H1 (cell line): ENCODE measurements at places on chromosomes 3 and 15. TPM values are rescaled to one million over a fixed set of nuclear protein-coding genes. Genes with fewer than 3 reads are reported as not detected.

DNA sequence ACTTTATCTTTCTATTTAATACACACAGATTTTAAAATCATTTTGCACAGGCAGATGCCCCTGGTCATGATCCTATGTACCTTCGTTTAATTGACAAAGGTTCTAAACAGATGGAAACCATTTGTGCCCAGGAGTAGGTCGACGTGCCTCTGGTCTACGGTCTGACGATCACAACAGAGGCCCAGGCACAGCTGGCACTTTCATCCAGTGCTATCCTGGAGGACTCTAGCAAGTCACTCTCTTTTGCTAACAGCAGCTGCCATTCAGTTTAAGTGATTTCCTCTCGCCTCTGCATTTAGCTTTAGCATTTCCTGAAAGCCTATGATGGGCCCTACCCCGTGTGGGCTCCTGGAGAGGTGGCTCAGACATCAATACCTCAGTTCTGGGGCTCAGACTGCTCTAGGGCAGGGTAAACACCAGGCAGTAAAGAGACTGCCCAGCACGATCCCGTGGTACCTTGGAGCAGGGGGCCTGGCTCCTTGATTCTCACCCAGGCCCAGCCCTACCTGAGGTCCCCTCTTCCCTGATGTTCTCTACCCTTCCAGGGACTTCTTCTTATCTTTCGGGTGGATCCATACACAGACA lies 83.2 kb upstream of the SNRPA1 start:
- DNase-seq = no peak

- DNase-seq = no peak
Measured at GRCh38 chr15:63244976-63245645, 32.3 kb upstream of the APH1B start.

DNA sequence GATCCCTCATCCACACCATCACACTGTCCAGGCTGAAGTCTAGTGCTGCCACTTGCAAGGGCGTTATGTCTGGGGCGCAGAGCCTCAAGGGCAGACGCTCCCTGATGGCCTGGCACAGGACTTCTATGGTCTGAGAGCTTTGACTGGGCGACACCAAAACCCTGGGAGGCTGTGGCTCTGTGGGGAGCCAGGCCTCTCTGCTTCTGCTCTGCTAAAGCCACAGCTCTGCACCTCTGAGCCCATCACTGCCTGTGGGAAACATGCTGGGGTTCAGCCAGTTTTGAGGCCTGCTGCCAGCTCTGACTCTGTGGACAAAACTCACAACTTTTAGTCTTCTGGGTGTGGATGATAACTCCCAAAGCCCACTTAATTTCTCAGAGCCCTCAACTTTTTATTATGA lies 6.3 kb upstream of the LCTL start:
- no peak for DNase-seq

DNA sequence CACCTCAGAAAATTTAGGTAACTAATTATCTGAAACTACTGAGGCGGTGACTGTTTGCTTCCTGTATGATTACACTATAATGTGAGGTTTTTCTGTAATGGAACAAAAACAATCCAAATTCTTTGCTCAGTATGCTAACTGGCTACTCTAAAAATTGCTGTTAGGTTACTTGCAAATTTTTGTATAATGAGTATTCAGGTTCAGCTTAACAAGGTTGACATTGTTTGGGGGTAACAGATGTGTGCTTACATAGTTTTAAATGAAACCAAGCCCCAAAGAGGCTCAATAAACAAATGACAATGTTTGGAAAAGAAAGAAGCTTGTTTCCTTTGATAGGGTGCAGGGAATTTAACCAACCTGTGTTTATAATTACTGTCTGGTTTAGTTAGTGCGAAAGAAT lies 414.5 kb upstream of the MDFIC2 start:
- DNase-seq = no peak

DNA sequence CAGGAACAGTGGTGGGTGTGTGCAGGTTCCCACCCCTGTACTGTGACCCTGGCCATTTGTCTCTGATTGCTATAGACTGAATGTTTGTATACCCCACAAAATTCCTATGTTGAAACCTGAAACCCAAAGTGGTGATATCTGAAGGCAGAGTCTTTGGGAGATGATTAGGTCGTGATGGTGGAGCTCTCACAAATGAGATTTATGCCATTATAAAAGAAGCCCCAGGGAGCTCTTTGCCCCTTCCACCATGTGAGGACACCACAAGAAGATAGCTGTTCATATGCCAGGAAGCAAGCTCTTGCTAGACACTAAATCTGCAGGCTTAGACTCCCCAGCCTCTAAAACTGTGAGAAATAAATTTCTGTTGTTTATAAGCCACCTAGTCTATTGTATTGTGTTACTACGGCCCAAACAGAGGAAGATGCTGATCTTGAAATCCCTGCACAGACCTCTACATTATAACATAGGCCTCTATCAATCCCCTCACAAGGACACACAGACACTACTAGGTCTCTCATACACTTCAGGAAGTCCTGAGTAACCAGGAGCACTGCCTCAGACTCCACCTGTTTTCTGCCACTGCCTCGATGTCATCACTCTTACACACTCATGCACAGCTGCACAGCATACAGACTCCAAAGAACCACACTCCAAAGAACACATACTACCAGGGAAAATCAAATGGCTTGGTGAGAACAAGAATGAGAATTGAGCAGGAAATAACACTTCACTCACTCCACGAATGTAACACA lies 14.7 kb downstream of the IGSF11 start:
- no peak for DNase-seq

- no peak for DNase-seq
Measured at GRCh38 chr15:64133623-64134344, 17.7 kb upstream of the SNX22 start.

DNA sequence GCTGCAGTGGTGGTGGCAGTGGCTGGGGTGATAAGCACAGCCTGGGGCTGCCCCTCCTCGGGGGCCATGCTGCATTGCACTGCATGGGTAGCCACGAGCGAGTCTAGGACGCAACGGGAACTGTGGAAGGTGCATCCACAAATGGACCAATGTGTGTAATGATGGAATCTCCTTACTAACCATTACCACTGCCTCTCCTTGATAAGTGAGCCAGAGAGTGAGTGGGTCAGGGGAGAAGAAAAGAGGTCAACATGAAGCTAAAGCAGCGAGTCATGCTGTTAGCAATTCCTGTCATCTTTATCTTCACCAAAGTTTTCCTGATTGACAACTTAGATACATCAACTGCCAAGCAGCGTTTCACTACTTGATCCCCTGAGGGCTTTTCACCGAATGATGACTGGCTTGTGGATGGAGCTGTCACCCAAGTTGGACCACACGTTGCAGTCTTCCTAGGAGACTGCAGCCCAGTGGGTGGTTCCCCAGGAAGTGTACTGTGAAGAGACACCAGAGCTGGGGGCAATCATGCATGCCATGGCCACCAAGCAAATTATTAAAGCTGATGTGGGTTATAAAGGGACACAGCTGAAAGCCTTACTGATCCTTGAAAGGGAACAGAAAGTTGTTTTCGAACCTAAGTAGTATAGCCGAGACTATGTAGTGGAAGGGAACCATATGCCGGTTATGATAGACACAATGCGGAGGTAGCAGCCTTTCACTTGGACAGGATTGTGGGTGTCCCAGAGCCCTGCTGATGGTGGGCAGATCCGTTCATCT lies 20.6 kb downstream of the SAMD7 start:
- no peak for DNase-seq

DNA sequence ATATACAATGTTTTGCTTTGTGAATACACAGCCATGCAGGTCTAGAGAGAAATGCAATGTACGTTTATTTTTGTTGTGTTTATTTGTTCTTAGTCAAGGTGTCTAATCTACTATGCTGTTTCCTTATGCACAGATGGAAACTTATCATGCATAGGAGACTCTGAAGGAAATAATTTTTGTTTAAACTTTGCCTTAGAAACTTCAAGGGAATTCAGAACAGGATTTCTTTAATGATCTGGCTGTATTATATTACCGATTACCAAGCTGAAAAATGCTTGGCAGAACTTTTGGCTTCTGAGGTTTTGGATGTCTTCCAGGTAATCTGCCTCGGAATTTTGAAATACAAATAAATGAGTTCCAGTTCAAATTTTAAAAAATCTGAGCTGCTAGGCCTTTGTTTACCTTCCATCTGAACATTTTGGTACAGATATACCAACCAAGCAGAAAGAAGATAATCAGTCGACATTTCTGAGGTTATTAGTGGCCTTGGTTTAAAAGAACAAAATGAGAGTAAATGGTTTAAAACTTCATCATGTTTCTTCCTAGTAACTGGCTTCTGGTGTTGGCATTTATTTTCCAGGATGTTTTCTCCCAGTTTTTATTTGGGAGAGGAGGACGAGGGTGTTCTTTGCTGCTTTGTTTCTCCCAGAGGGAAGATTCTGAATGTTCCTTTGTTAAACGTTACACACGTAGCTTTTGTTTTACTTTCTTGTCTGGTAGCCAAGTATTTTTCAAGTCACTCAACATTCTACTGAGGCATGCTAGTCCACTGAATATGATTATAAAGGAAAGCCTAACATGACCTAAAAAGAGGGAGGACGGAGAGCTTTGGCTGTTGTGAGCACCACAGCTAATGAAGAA lies 421.8 kb upstream of the TBL1XR1 start:
- DNase-seq = no peak

DNA sequence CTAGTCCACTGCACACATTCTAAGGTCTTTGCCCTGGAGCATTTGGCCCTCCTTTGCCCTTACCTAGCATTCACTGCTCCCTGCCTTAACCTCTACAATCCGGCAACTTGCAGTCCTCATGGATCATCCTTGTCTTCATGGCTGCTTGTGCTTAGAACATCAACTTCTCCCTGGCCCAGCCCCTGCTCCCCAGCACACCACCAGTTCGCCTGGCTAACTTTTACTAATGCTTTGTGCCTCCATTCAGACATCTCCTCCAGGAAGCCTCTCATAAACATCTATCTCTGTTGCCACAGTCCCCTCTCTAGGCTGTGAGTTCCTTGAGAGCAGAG lies 57.1 kb downstream of the AAGAB start:
- no peak for DNase-seq

DNA sequence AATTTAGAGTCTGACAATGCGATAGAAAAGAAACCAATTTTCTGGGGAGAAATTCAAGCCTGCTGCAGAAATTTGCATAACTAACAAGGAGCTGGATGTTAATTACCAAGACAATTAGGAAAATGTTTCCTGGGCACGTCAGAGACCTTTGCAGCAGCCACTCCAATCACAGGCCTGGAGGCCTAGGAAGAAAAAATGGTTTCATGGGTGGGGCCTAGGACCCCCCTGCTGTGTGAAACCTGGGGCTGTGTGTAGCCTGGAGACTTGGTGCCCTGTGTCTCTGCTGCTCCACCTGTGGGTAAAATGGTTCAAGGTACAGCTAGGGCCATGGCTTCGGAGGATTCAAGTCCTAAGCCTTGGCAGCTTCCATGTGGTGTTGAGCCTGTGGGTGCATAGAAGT lies 837.9 kb downstream of the OTOL1 start:
- no peak for DNase-seq

GRCh38 chr15:52042051-52042851 lies 23.2 kb downstream of the MAPK6 start:
- DNase-seq = no peak

DNA sequence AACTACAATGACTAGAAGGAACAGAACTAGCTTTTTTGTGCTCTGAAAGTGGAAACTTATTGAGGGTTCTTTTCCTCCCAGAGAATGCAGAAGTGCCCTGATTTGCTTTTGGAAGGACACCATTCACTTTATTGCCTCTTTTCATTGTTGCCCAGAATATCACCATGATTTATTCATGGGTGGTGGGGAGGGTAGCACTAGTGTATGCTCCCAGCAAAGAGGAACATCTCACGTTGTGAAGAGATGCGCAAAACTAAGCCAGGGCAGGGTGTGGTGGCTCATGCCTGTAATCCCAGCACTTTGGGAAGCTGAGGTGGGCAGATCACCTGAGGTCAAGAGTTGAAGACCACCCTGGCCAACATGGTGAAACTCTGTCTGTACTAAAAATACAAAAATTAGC lies 31.4 kb downstream of the FLNB start:
- no peak for DNase-seq

DNA sequence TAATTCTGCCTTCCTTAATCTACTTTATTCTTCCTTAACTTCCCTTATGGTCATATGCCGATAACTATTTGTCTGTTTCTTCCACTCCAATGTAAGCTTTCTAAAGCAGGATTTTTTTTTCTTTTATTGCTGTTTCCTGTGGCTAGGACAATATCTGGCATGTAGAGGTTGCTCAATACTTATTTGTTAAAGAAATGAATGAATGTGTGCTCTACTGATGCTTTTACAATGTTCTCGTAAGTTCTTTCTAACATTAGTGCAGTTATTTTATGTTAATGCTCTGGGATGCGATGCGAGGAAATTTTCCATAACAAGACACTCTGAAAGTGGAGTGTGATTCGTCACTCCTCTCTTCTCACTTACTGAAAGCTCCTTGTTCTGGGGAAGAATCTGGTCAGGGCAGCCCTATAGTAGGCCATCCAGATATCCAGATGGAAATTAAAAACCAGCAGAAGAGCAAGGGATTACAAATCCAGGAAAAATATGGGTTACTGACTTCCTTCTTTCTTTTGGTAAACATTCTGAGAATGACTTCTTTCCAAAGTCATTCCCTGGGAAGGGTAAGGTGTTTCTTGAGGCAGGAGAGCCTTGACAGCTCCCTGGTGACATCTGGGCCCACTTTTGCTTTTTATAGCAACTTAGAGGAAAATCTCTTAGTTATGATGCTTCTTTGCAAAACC lies 420.4 kb downstream of the PDCD6IP start:
- DNase-seq = no peak

DNA sequence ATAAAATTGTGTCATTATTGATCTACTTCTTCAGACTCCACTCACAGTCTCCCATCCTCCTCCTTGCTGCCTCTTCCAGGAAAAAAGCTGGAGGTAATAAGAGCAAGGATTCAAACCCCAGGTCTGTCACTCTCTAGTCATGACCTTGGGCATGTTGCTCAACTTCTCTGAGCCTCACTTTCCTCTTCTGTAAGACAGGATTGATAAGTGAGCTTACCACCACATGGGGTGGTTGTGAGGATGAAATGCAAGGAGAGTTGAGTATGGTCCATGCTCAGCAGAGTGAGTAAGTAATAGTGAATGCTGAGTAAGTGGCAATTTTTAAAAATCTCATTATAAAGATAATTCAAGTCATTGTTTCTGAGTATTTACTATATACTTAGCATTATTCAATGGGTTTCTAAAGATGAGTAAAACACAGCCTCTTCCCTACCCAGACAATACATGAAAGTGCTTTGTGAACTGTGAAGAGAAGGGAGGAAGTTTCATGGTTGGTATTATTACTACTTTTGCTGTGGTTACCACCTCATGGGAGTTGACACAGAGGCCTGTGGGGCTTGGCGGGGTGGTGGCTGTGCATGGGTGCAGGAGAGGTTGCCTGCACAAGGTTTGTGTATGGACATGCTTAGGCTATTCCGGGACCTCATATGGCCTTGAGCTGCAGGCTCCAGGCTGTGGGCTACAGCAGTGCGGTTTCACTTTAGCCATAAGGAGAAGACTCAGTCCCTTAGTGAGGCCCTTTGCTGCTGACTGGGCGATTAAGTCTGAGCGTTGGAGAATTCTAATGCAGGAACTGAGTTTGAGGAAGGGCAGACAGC lies 30.0 kb downstream of the SLC6A11 start:
- DNase-seq = no peak

Gene CCDC54
- polyA plus RNA-seq = not detected in 2 replicates

Gene MAP6D1
- polyA plus RNA-seq = 4.8 and 5.4 TPM in 2 replicates

Gene ZNF620
- polyA plus RNA-seq = 5.1 and 5.3 TPM in 2 replicates

Gene OR5K2
- not detected in 2 replicates for polyA plus RNA-seq

Gene SI
- polyA plus RNA-seq = not detected in 2 replicates

Gene HHATL
- polyA plus RNA-seq = 0.16 and 0.18 TPM in 2 replicates

Gene FOXB1
- 0.92 and 2.7 TPM in 2 replicates for polyA plus RNA-seq
